ENCODE measurements at places on chromosomes 12 and 14.

DNA sequence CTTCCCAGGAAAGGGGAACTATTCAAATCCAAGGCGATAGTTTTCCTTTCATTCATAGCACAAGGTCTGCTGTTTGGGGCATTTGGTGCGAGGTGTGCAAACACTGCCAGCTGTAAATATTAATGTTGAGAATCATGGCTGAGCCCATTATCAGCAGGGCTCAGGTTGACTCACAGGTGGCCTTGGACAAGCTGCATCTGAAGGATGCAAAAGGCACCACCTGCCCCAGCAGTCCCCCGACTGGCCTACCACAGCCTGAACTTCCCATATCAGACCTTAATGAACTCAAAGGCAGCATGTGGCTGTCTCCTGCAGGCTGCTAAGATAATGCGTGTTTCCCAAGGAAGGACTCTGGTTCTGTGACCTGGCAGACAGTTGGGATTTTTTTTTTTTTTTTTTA is 93.3 kb upstream of the MAP1LC3B2 start:
- no peak for DNase-seq

DNA sequence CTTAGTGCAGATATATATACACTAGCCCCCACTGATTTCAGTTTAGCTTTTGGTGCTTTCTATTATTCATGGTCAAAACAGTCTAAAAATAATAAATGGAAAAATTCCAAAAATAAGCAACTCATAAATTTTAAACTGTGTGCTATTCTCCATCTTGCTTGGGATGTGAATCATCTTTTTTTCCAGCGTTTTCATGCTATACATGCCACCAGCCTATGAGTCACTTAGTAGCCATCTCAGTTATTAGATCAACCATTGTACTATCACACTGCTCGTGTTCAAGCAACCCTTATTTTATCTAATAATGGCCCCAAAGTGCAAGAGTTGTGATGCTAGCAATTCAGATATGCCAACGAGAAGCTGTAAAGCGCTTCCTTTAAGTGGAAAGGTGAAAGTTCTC is 73.9 kb upstream of the KRR1 start:
- DNase-seq: no peak

DNA sequence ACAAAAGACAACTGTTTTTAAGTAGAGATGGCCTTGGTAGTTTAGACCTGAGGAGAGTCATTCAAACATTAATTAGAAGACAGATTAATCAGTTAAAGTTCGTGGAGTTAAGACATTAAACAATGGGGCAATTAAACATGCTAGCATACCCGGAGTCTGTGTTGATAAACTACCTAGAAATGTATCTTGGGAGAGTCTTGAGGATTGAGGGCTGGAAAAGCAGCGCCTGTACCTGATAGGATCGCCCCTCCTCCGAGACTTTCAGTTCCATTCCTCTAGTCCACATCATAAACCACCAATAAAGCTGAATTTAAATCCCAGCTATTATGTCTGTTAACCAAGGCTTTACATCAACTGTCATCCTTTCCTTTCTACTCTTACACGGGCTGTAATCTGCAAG is 1.0 kb upstream of the KRAS start:
- no peak for DNase-seq

DNA sequence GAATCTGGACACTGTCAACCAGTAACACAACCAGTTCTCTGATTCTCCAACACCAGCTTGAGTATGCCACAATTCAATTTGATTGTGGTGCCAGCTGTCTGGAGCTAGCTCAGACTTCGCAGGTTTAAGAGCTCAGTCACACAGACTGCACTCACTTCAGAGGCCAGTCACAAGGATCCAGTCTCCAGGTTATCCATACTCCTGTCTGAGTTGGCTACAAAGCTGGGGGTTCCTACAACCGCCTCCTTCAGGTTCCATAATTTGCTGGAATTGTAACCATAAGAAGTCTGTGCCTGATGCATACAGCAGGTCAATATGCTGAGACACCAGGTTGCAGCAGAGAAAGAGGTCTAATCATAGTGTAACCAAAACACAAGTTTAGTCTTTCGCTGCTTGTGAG is 70.5 kb upstream of the CPSF6 start:
- no peak for DNase-seq

DNA sequence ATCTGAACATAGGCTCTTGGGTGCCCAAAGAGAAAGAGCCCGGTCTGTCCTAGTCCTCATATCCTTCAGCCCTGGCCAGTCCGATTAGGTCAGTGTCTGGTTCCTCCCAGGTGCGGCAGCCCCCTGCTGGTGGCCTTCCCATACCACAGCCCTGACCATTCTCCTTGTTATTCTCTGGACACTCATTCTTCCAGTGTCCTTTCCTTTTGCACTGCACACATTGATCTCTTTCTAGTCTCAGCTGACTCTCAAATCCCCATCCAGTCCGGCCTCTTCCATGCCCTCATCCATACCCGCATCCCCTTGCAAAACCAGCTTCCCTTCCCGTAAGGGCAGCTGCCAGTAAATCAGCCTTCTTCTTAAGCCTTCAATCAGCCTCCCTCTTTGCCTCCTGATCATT is 1316.3 kb downstream of the TMEM121 start:
- no peak for DNase-seq

DNA sequence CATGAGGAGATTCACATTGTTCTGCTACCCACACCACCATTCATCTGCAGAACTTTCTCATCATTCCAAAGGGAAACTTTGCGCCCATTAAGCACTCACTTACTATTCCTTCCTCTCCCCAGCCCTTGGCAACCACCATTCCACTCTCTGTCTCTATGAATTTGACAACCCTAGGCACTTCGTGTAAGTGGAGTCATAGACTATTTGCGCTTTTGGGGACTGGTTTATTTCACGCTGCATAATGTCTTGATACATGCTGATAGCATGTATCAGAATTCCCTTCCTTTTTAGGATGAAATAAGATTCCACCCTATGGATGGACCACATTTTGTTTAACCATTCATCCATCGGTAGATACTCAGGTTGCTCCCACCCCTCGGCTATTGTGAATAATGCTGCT is 4.5 kb upstream of the EML1 start:
- no peak for DNase-seq

DNA sequence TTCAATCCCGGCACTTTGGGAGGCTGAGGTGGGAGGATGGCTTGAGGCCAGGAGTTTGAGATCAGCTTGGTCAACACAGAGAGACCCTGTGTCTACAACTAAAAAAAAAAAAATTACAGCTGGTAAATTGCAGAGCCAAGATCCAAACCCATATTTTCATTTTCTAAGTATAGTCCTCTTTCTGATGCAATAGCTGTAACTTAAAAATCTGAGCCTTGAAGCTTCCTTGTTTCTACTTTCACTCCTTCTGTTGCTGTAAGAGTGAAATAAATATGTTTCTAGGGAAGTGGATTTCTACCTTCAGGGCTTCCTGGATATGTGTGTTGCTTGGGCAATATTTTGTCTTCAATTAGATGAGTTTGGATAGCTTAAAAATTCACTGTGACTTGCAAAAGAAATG is 42.0 kb upstream of the PRICKLE1 start:
- DNase-seq: no peak

GRCh38 chr14:52279408-52279807 is 11.9 kb downstream of the PTGDR start:
- no peak for DNase-seq

- DNase-seq: no peak
Observed at GRCh38 chr12:6205761-6206160, 5.6 kb downstream of the CD9 start.

- DNase-seq: no peak
Observed at GRCh38 chr12:64568298-64568697, 42.0 kb upstream of the RASSF3 start.

GRCh38 chr14:56379956-56380355 is 199.6 kb upstream of the TMEM260 start:
- no peak for DNase-seq

- no peak for DNase-seq
Observed at GRCh38 chr14:100374270-100374669, 51.1 kb downstream of the SLC25A47 start.

DNA sequence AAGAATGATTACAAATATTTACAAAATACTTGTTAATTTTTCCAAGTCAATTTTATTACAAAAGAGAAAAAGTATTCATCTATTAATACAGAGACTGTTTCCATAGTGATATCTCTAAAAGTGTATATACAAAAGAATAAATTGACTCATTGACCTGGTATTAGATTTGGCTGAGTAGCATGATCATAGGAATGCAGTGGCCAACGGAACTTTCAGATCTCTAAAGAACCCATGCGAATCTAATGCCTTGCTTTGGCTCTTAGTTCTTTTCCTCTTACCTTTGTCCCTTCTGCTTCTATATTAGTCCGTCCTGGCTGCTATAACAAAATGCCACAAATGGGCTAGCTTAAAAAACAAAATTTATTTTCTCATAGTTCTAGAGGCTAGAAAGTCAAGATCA is 717.8 kb downstream of the TMTC2 start:
- no peak for DNase-seq

DNA sequence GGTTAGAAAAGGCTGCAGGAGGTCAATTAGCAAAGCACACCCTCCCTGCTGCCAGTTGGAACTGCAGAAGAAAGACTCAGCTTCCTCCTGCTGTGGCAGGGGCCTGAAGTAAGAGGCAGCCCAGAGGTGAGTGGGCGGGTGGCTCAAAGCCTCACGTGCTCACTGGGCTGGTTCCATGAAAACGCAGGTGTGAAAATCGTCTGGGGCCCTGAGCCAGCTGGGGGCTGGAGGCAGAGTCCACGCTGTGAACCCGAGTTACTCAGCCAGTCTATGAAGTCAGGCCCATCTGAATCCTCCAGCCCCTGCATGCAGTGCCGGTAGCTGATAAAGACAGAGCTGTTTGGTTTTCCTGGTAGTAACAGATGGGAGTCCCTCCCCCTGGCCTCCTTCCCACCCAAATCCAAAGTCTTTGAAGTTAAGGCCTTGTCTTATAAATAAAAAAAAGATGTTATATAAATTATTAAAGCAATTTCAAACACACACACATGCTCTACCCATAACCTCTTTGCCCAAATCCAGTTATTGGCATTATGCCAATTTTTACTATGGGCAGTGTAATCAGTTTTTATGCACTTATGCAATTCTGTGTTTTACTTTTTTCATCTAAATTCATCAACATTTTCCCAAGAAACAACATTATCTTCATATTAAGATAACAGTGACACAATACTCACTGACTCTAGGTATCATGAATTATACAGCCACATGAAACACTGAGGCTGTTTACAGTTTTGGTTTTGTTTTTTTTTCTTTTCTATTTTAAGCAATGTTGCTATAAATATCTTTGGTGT is 57.9 kb upstream of the PNMA1 start:
- DNase-seq: no peak

DNA sequence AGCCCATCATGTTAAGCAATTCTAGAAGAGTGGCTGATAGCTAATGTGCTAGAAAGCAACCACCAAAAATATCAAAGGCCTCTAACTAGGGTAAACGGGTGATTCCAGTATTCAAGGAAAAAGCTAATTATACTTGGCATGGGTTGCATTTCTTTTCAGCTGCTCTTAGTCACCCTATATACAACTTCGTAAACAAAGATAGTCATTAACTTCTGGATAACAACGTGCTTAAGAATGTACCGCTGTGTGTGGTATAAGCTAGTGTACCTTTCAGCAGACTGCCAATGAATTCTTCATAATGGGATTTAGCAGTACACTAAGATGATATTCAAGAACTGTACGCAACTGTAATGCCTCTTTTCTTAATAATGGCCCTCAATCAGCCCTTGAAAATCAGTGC is 42.2 kb upstream of the SLC6A13 start:
- no peak for DNase-seq

GRCh38 chr12:110245369-110245772 is 35.7 kb upstream of the ATP2A2 start:
- peak; percentile 21 for DNase-seq

GRCh38 chr14:102511538-102511937 is 2.0 kb upstream of the ANKRD9 start:
- no peak for DNase-seq

DNA sequence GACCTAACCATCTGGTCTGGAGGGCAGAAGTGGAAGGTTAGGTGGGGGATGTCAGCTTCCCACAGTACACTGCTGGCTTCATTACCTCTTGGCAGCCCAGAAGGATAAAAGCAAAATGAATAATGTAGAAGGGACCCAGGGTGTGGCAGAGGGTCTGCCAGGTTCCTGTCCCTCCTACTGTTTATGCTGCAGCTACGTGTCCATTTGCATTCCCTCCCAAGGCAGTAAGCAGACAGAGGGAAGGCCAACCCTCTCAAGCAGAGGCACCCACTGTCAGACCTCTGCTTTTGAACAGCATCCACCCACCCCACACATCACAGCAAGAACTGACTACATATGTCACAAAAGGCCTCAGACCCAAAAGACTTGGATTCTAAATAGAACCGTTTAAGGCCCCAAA is 19.4 kb downstream of the MAX start:
- DNase-seq: no peak

- DNase-seq: no peak
Observed at GRCh38 chr12:78963439-78964227, 99.1 kb downstream of the SYT1 start.

- DNase-seq: no peak
Observed at GRCh38 chr12:3313066-3313465, 177.9 kb upstream of the PRMT8 start.

- no peak for DNase-seq
Observed at GRCh38 chr12:30548203-30548602, 147.5 kb downstream of the IPO8 start.

DNA sequence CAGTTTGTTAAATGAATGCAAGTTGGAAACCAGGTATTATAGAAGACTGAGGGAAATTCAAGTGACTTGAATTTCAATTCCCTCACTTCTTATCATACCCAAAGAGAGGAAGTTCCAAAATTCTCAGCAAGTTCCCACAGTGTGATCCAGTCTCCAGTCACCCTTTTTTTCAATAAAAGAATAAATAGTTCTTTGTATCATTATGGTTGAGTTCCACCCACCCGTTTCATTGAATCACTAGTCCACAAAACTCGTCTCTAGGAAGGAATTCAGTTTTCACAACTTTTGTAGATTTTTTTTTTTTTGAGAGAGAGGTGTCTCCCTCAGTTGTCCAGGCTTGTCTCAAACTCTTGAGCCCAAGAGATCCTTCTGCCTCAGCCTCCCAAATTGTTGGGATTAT is 1.6 kb upstream of the TMEM30B start:
- no peak for DNase-seq

GRCh38 chr12:56688846-56689109 is 694 bp upstream of the PTGES3 start:
- no peak for DNase-seq

DNA sequence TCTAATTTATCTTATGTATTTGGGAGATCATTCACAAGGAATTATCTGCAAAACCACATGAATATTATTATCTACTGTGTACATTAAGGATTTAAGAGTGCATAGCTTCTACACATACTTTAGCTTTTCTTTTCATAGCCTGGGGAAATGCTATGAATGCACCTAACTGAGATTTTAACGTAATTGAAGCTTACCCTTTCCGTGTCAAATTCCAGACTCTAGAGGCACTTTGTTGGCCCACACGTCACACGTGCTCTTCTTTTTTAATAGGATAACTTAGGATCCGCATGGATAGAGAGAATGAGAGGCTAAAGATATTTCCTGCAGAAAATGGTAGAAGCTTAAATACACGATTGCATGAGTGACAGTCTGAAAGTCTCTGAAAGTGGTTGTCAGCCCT is 481.1 kb downstream of the PCNX1 start:
- no peak for DNase-seq

GRCh38 chr12:116314477-116314876 is 37.0 kb upstream of the MED13L start:
- no peak for DNase-seq

- DNase-seq: no peak
Observed at GRCh38 chr12:46843811-46844210, 18.0 kb upstream of the SLC38A4 start.
